EL (cell line): ENCODE measurements at places on chromosomes 13 and 19.

GRCh38 chr19:49749055-49749716 lies 13.9 kb downstream of the TSKS start:
- DNase-seq = peak; percentile 39

DNA sequence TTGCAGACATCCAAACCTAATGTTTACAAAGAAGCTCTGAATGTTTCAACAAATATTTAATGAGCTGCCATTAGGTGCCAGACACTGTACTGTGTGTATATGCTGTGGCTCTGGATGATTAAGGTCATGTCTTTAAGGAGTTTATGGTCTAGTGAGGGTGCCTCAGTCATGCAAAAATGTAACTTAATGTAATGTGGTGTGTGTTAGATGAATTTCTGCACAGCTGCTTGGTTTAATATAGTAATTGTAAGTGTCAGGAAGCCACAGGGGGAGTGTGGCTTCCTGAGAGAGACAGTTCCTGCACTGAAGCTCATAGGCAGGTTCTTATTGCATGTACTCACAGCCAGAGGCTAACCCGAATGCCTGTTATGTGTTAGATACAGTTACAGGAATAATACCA lies 43.3 kb downstream of the SPATA13 start:
- no peak for DNase-seq

DNA sequence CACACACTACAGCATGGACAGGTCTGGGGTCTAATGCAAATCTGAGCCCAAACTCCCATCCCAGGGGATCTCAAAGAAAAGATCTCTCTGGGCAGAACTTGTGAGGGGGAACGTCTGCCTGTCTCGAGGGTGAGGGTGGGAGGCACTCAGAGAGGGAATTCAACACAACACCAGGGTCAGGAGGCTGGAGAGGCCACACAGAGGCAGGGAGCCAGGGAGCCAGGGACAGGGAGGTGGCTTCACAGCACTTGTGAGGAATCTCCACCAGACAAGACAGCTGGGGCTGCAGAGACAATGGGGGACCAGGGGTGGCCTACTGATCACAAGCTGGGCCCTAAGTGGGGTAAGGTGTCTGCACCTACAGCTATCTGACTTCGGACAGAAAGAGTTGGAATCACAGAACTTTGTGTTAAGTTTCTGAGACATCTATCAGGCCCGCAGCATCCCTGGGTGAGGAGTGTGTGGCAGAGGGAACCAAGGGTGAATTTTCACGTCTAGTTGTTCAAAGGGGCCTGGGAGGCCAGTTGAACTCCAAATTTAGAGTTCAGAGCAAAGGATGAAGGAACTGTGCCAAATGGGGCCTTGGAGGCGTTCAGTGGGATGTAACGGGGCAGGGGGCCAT lies 12.7 kb upstream of the AKAP8L start:
- no peak for DNase-seq

DNA sequence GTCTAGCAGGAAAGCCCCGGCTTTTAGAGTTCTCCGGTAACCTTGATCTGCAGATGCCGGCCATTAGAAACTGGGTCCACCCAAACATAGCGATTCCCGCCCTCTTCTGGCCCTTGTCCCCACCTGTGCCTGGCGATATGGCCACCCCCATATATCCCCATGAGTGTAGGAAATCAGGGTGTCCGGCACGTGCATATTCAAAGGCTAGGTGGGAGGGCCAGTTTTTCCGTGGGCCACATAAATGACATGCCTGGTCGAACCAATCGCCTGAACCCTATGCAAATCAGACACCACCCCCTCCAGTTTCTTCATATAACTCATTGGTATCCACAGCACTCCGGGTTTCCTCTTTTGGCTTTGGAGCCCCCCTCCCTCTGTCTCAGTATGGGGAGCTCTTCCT lies 37.4 kb downstream of the ERICH4 start:
- no peak for DNase-seq

GRCh38 chr19:49593233-49594113 lies 2.5 kb downstream of the PRR12 start:
- peak; percentile 94 for DNase-seq
